Amniotic epithelial cell (primary cell): ENCODE measurements at places on chromosomes 11 and 22.

- DNase-seq, result no peak
Measured at GRCh38 chr11:78555592-78555991, 19.1 kb downstream of the NARS2 start.

- no peak for DNase-seq
Measured at GRCh38 chr22:46925818-46926217, 163.4 kb downstream of the TBC1D22A start.

- DNase-seq, result no peak
Measured at GRCh38 chr22:49393526-49393925, 434.1 kb downstream of the BRD1 start.

GRCh38 chr11:8357891-8358566, 94.4 kb upstream of the LMO1 start:
- DNase-seq, result no peak

GRCh38 chr11:127789927-127790326, 789.4 kb upstream of the KIRREL3 start:
- DNase-seq, result no peak

GRCh38 chr22:25966448-25966913, 202.8 kb upstream of the SEZ6L start:
- DNase-seq, result no peak

DNA sequence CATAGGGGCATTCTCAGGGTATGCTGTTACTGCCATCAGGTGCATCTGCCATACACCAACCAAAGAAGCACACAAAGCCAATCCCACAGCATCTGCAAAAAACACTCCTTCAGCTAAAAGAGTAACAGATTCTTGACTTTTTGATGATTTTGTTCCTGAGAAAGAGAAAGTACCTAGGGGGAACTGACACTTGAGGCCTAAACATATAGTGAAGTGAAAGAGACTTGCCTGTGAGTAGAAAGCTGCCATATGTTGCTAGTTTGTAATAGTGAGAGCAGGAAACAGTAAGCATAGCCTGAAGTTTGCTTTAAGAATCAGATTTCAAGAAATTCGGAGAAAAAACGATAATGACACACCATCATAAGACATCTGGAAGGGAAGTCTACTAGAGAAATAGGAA, 97.9 kb upstream of the CTSC start:
- no peak for DNase-seq

- DNase-seq, result no peak
Measured at GRCh38 chr22:47450876-47451475, 688.5 kb downstream of the TBC1D22A start.

DNA sequence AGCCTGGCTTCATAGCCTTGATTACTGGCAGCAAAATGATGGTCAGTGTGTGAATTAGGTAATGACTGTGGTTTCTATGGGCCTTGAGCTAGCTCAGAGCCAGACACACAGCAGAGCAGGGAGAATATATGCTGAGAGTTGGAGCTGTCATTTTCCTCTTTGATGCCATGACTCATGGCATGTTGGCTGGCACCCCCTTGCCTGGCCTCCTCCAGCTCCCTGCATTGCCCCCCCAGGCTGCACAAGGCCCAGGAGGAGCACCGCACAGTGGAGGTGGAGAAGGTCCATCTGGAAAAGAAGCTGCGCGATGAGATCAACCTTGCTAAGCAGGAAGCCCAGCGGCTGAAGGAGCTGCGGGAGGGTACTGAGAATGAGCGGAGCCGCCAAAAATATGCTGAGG, 20.3 kb upstream of the RRM1 start:
- DNase-seq, result peak; percentile 78

- DNase-seq, result peak; percentile 79
Measured at GRCh38 chr11:126115816-126116331, 53.2 kb upstream of the CDON start.

- no peak for DNase-seq
Measured at GRCh38 chr11:117876341-117877119, at the start of gene FXYD6. FXYD6 (minus strand) TSS chr11:117876658; CDS start chr11:117842776, 33,882 bp downstream.

DNA sequence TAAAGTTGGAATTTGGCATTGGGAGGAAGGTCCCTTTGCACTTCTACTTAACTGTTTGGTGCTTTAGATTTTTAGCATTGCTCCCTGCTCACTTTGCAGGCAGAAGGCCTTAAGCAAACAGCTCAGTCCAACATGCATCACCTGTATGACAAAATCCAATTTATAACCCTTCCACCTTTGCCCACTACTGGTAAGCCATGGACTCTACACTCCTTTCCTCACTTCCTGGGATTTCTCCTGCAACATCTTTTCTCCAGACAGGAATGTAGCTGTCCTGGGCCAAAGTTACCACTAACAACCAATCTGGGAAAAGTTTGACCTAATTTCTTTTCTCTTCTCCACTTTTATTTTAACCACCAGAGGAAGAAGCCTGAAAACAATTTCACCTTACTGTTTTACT, 1.8 kb upstream of the OR2D2 start:
- DNase-seq, result no peak

GRCh38 chr11:43382614-43383013, 23.9 kb downstream of the TTC17 start:
- no peak for DNase-seq

DNA sequence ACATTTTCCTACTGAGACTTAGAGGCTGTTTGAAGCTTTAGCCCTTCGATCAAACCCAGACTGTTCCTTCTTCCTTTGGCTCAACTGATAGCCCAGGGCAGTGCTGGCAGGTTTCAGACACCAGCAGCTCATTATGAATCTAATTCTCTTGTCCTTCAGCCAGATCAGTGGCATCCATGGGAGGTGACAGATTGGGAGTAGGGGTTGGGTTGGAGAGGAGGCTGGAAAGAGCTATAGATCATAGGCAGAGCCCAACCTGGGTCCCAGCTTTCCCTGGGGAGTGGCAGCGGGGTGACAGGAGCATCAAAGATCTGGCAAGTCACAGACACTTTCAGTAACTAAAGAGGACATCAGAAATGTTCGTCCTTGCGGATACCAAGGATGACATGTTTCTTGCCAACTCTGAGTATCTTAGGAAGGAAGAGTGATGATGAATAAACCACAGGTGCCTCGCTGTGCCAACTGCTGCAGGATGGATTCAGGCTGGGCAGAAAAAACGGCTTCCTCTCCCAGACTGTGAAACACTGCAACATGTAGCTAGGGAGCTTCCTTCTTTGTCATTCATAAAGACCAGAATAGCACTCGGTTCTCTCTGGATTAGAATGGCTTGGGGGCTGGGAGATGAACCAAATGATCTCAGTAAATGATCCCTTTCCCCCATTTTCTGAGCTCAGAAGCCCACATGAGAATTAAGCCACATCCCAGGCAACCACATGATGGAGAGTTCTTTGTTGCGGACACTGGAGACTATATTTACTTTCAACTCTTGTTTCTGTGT, 19.1 kb downstream of the ABCC8 start:
- no peak for DNase-seq

GRCh38 chr11:93432247-93432646, 101.7 kb downstream of the DEUP1 start:
- DNase-seq, result no peak
